NAMALWA (cell line): ENCODE measurements at places on chromosomes 6 and 20.
A peak's percentile ranks its signal among the peaks of the same experiment; 100 is the strongest.

GRCh38 chr20:40763646-40764295 lies 74.7 kb upstream of the MAFB start:
- DNase-seq, result no peak

GRCh38 chr20:52926505-52926904 lies 45.7 kb upstream of the TSHZ2 start:
- DNase-seq, result no peak

- DNase-seq, result no peak
Measured at GRCh38 chr6:36132246-36132895, 2.1 kb downstream of the MAPK13 start.

GRCh38 chr20:61733891-61734732 lies 331.6 kb downstream of the TAF4 start:
- no peak for DNase-seq

DNA sequence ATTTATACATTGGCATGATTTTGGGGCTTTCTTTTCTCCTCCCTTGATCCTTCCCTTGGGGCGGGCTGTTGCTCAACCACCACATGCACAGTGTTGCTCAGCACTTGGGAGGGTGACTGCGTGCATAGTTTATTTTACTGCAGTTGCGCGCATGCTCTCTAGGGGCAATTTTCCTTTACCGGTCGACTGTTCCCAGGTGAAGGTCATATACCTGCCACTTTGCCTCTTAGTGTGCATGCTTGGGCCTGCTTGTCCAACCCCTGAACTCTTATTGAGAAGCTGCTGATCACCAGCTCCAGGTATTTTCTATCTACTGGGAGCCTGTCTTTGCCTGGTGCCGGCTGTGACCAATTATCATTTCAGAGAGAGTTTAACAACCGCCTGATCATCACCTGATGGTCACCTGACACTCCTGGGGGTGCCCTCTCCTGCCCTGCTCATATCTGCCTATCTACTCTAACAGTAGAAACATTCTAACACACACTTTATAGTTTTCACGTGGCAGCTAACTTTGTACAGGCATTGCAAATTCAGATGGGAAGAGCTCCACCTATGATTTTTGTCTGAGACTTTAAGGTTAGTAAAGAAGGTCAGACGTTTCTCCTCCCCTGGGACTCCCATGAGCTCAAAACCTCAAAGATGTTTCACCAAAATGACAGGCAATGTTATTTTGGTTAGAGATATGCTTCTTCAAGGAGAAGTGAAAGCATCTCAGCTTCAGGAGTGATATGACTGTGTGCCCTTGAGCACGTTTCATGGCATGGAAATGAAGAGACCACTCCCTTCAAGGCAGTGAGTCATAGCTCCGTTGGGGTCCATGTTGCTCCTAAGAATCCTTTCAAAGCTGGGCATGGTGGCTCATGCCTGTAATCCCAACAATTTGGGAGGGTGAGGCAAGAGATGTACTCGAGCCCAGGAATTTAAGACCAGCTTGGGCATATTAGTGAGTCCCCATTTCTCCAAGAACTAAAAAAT lies 227.5 kb upstream of the MYLIP start:
- peak; percentile 97 for DNase-seq

DNA sequence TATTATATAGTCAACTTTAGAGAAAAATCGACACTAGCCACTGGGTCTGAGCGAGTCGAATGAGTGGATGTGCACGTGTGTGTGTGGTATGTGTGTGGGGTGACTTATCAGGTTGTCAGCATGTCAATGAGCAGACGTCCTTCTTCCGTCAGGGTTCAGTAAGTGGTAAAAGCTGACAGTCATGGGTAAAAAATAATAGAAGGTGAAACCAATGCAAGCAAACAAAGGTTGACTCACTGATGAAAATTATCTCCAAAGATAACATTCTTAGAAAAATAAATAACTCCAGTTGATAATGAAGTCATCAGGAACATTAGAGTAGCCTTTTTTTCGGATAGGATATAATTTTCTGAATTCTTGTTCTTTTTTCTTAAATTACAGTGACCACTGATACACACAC lies 243.8 kb upstream of the FOXQ1 start:
- DNase-seq, result no peak

- no peak for DNase-seq
Measured at GRCh38 chr20:17565169-17565845, 4.6 kb upstream of the DSTN start.

GRCh38 chr6:22838345-22838744 lies 269.0 kb downstream of the HDGFL1 start:
- DNase-seq, result no peak

DNA sequence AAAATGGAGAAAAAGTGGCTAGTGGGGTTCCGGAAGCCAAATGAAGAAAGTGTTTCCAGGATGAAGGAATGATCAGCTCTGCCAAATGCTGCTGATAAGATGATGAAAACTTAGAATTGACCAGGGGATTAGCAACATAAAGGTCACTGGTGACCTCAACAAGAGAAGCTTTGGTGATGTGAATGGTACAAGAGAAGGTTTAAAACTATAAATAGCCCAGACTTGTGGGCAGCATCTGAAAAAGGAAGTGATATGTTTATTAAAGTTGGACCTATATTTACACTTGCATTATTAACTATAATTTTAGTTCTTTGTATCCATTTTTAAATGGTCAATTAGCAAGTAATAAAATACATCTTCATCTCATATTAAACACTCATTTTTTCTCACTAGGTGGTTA lies 45.1 kb downstream of the CGA start:
- no peak for DNase-seq

- DNase-seq, result no peak
Measured at GRCh38 chr20:48819821-48820648, 7.8 kb downstream of the PREX1 start.

DNA sequence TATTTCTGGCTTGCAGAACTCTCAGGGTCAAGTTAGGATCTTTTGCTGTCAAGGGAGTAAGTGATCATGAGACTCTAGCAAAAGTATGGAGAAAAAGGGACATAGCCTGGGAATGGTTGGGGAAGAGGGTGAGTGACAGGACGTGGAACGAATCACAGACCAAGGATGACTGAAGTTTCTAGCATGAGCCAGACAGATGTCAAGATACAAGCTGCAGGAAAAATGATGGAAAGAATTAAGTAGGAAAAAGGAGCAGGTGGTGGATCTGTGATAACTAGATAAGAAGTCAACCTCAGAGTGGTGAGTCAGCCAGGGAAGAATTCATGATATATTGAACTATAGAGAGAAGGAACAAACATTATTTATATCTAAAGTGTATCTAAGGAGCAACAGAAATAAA lies 159.8 kb upstream of the SYNDIG1 start:
- DNase-seq, result no peak

- DNase-seq, result no peak
Measured at GRCh38 chr6:88985901-88986300, 22.5 kb upstream of the RNGTT start.

- DNase-seq, result no peak
Measured at GRCh38 chr6:56227071-56227879, 20.1 kb downstream of the COL21A1 start.

DNA sequence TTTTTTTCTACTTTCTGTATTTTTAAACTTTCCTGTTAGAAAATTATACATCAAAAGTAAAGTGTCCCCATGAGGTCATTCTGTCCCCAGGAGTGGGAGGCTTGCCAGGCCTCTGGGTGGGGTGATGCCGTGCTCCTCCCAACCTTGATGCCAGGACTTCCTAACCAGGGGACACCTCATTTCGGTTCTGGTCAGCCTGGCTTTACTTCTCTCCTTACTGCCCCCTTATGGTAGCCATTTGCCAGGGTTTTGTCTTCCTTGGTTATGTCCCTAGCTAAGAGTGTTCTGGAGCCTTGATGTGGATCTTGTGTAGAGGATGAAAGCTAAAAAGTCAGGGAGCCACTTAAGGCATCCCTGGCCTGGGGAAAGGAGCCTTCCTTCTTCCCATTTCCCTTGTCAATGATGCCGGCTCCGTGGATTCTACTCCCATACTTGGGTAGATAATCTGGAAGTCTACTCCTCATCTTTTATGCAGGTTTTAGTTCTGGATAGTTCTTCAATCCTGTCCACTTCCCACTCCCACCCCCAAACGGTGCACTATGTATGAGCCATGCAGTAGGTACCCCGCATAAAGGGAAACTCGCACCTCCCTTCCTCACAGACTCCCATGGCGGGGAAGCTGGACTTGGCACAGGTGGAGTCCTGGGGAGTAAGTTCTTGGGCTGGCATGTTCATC lies 164.1 kb upstream of the SALL4 start:
- peak; percentile 58 for DNase-seq

DNA sequence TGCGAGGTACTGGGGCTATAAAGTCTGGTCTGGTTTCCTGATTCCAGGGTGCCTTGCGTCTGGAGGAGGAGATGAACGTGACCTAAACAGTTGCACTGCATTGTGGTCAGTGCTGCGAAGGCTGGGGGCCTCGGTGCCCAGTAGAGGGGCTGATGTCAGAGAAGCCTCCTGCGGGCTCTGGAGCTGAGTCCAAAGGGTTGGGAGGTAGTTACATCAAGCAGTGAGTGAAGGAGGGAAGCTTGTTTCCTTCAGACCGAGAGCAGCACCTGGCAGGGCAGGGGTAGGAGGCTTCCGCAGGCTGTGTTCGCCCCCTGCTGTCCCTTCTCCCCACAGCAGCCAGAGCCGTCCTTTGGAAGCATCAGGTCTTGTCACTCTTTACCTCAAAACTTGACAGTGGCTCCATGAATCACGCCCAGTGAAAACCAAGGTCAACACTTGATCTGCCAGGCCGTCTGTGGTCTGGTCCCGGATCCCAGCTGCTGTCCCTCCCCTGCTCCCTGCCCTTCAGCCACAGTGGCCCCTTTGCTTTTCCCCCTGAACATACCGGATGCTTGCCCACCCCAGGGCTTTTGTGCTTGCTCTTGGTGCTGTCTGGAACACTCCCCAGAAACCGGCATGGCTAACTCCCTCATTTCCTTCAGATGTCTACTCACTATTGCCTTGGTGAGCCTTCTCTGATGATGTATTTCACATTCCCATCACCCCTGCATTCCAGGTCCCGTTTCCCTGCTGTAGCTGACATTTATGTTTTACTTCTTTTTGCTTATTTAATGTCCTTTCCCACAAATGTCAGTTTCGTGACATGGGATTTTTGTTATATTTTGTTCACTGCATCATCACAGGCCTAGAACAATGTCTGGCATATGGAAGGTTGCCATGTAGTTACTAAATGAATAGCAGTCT lies 7.0 kb downstream of the DYNLRB1 start:
- DNase-seq, result peak; percentile 79

DNA sequence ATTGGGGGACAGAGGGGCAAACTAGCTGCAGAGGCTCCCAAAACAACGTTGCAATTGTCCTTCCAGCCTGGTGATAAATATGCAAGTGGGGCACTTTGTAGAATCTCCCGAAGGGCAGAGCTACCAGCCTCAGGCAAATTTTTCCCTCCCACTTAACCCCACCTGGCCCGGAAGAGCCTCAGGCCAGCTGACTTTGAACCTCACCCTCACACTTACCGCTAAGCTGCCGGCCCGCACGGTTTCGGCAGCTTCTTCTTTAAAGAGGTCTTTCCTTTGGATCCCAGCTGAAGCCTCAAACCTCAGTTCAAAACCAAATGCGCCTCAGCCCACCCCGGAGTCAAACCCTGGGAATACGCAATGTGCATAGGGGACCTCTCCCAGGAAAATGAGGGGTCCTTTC lies 2.5 kb downstream of the OVOL2 start:
- DNase-seq, result no peak

DNA sequence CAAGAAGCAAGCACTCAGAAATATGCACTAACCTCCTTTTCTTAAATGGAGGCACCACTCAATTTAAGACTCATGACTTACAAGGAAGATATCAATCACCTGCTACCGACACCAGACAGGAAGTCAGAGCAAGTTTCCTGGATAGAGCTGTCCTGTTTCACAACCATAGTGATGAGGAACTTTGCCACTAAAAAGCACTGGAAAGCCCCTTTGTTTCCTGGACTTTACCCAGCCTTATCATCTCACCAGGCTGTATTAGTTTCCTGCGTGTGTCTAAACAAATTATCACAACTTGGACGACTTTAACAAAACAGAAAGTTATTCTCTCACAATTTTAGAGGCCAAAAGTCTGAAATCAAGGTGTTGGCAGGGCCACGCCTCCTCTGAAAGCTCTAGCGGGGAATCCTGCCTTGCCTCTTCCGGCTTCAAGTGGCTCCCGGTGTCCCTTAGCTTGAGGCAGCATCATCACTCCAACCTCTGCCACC lies 253.8 kb upstream of the STXBP5 start:
- DNase-seq, result no peak

DNA sequence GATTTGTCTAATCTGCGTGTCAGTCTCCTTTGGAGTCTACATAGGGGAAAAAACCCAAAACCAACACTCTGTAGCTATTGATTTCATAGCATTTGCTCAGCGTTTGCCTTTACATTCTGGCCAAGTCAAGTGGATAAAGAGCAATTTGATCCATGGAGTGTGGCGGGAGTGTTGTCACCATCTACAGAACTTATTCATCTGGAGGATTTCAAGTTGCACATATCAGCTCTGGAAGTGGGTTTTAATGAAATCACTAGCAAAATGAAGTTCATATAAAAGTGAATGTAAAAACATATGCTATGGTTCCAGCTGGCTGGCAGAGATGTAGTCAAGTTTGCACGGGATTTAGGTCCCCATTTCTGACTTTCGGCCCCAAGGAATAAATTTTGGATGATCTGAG lies 219.7 kb upstream of the SUPT3H start:
- DNase-seq, result no peak

DNA sequence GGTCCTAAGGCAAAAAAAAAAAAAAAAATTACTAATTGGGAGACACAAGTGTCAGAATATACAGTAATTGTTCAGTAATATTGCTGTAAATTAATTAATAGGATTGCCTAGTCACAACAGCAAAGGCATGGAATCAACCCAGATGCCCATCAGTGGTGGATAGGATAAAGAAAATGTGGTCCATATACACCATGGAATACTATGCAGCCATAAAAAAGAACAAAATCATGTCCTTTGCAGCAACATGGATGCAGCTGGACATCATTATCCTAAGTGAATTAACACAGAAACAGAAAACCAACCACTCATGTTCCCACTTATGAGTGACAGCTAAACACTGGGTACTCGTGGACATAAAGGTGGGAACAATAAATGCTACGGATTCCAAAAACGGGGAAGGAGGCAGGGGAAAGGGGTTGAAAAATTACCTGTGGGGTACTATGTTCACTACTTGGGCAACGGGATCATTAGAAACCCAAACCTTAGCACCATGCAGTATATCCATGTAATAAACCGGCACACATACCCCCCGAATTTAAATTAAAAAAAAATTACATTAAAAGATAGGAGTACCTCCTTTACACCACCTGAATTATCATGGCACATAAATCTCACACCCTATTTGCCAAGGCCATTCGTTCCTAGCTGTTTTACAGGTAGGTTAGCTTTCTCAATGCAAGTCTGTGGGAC lies 689 bp upstream of the PFDN4 start:
- no peak for DNase-seq

DNA sequence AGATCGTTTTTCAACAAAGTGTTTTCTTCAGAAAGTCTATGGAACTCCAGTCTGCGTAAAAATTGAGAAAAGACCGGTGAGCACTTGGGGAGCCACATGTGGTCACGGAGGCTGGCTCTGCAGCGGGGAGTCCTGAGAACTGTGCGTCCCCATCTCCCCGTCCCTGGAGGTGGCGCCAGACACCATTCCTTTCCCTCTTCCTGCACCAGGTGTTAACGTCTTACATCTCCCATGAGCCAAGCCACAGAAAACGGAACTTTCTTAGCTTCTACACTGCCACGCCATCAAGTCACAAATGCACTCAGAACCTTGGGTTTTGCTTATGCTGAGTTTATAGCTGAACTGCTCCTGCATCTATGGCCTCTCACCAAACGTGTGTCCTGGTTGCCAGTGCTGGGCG lies 62.6 kb downstream of the GINS1 start:
- DNase-seq, result peak; percentile 49
